ENCODE measurements at places on chromosomes 3 and 15.

DNA sequence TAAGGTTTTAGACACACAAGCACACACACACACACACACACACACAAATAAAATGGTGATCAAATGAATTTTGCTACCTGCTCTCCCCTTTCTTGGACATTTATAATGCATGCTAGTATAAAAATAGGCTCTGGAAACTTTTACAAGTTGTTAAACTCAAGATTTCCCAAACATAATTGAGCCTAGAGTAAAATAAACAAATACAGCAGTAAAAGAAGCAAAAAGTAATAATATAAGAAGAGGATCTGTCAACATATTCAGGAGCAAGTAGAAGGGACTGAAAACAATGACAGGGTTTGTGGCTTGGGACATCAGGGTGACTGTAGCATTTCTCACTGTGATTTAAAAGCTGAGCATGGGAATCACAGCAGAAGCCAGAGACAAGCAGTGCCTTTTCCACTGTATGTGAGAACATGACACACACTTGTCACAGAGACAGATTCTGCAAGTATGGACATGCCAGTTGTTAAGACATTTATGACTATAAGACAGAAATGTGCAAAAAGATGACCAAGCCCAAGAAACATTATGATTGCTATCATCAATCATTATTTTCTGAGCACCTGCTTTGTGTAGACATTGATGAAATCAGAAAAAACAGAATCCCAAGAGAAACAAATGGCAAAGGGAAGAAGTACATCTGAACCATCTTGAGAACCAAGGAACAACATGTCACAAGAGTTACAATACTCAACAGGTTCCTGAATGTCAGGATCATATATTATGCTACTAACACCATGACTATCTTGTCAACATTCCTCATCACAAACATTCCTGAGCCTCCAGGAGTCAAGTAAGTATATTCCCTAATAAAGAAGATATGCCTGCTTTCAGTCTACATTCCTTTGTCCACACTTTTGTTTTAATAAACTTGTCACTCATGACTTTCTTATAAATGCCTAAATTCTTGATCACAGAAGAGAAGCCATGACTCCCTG lies 7.1 kb downstream of the THRB start:
- DNase-seq, result no peak

DNA sequence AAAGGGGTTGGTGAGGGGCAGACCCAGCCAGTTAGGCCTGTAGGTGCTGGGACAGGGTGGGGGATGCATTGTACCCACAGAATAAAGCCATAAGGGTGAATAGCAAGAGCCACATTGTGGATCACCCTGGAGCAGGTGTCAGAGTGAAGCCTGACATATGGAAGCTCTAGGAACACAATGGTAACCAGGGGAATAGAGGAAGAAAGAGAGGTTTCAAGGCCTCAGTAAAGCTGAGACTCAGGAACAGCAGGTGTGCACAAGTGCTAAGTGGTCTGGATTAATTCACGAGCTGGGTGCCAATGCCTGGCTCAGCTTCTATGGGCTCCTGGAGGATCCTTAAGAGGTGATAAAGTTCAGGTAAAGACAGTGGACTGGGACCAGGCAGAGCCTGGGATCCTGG lies 323.7 kb upstream of the CTNNB1 start:
- DNase-seq, result no peak

GRCh38 chr3:66138336-66139313 lies 82.2 kb upstream of the SLC25A26 start:
- DNase-seq, result peak; percentile 7

DNA sequence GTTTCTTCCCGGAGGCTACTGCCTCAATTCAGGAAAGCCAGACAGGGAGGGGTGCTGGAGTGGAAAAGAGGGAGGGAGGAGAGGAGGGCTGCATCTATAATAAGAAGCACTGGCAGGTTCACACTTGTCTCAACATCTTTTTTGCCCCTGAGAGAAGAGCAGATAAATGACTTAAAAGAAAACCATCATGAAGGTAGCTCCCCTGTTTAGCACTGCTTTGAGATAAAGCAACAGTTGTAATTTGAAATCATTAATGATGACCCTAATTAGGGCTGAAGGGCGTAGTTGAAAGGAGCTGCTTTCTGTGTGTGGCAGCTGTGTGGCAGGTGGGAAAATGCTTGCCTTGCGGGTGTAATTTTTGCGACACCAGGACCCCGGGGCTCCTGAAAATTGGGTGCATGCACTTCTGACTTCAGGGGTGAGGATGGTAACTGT lies 222.8 kb upstream of the IL12A start:
- DNase-seq, result peak; percentile 39

- DNase-seq, result no peak
Observed at GRCh38 chr15:69781411-69782125, 316.1 kb downstream of the TLE3 start.

DNA sequence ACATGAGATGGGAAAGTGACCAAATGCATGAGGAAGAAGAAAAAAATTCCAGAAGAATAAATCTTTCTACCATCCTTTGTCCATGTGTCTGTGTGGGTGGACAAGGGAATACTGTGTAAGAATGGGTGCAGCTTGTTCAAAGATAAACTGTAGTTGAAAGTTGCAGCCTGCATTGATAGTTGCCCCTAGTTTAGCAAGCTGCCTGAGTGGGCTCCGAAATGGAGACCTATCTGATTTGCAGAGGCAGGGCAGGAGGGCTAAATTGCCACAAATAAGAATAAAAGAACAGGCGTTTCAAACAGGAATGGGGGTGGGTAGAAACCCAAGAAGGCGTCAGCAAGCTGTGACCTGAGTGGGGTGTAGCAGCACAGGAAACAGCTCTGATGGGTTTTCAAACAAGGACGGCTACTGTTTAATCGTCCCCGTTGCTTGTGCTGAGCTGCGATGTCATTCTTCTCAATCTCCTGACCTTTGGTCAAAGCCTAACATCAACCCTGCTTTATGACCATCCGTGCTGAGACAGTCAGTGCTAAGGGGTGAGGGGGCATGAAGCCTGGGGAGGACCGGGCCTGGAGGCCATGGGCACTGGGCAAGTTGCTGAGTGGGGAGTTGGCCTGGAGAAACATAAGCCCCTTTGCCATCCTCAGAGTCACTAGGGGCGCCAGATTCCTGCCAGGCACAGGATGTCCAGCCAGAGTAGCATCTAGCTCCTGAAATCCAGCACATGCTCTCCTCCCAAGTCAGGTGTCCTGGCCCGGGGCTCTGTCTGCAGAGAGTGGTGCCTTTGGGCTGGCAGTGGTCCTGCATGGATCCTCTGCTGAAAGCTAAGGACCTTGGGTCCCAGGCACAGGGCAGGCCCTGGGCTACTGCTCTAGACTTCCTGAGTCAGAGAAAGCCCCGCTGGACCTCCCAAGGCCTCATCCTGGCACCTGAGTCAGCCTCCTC lies 19.2 kb upstream of the C15orf39 start:
- no peak for DNase-seq

DNA sequence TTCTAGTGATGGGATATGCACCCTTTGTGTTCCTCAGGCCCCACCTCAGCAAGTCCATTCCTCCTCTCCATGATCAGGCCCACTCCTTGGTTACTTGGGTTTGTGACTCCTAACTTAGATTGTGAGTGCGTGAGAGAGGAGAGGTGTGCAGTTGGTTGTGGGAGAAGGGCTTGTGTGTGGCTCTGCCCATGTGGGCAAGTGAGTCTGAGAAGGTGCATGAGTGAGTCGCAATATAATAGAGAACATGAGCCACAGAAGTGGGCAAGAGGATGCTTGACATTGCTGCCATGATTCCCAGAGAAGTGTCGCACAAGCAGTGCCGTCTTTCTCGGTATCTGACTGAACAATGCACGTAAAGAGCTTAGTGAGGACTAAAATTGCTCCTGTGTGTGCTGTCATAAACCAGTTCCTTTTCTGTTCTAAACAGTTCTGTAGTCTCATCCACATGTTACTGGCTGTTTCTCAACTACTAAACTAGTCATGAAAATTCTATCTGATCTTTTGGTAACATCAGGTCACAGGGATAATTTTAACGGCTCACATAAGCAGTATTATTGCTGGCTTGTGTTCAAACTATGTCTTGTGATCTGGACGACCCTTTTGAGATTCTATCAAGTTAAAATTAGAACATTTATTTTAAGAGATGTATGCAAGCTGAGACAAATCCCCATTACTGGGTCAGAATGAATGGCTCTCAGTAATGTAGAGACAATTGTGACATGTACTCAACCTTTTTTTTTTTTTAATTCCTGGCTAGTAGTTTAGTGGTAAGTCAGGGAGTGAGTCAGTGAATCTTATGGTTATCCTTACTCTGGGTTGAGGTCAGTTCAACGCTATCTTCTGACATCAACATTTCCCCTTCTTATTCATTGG lies 25.6 kb downstream of the GYG1 start:
- no peak for DNase-seq

- DNase-seq, result no peak
Observed at GRCh38 chr3:192408647-192409200, 318.6 kb downstream of the FGF12 start.

DNA sequence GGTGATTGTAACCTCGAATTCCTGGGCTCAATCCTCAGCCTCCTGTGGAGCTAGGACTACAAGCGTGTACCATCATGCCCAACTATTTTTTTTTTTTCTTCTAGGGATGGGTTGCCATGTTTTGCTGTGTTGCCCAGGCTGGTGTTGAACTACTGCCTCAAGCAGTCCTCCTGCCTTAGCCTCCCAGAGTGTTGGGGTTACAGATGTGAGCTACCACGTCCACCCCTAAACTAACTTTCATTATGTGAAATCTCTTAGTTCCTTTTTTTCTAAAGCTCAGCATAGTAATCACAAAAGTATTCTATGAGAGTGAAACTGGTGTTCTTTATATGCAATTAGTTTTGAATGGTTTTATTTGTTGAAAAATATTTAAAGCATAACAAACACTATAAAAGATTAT lies 92.1 kb downstream of the XRN1 start:
- no peak for DNase-seq

DNA sequence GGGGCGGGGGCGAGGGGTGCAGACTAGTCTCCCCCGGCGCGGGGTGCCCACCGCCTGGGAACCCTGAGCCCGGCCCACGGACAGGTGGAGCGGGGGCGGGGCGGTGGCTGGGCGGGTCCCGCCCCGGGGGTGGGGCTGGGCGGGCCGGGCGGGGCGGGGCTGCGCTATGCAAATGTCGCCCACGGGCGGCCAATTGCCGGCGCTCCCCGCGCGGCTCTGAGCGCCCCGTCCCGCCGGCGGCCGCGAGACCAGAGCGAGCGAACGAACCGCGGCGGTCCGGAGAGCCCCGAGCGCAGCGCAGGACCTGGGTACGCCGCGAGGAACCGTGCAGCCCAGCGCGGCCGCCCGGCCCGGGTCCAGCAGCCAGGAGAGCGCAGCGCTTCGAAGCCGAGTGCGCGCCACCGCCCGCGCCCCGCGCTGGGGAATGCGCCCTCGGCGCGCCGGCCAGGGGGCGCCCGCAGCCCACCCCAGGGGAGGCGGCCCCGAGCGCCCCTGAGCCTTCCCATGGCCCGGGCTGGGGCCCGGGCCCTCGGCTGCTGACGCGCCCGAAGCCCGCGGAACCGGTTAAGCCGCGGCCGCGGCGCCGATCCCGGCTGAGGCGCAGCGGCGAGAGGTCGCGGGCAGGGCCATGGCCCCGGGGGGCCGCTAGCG lies at the start of gene SEMA3F:
Gene SEMA3F, plus strand, starts transcription at position 485 of the 651 bp plus-strand sequence. CDS start 4,299 bp downstream, outside the sequence.
- peak; percentile 56 for DNase-seq

DNA sequence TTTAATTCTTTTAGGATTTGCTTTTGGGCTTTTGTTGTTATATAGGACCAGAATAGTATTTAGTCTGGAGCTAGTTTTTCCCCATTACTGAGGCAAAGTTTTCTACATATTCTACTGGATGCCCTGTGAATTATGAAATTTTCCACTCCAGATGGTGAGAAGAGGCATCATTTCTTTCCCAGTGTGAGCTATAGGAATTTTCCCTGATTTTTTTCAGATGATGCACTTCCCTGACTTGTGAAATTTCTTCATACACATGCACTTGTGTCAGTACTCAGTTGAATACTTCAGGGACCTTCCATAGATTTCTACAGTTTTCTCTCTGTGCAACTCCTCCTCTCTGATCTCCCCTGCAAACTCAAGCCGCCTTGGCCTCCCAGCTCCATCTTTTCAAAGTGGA lies 73.7 kb upstream of the SLCO2A1 start:
- DNase-seq, result no peak
